MG63 (cell line): ENCODE measurements at places on chromosomes 2 and 18. TPM values are rescaled to one million over a fixed set of nuclear protein-coding genes. Genes with fewer than 3 reads are reported as not detected.

DNA sequence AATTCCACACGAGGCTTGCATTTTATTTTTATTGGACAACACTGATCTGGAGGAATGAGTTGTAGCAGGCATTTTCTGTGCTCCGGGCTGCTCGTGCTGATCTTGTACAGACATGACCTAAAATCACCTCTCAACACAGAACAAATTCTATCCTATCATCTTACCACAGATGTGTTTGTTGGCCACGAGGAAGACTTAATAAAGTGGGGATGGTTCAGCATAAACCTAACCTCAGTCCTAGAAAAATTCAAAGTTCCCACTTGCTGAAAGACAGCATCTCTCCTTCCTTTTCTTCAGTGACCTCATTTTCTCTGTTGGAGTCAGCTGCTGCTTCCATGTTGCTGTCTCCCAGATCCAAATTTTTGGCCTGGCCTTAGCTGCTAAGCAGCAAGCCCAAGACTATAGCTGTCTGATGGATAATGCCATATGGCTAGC, 45.3 kb downstream of the RBKS start:
- DNase-seq = no peak

The ACADL gene
- not detected in 2 replicates for total RNA-seq

DNA sequence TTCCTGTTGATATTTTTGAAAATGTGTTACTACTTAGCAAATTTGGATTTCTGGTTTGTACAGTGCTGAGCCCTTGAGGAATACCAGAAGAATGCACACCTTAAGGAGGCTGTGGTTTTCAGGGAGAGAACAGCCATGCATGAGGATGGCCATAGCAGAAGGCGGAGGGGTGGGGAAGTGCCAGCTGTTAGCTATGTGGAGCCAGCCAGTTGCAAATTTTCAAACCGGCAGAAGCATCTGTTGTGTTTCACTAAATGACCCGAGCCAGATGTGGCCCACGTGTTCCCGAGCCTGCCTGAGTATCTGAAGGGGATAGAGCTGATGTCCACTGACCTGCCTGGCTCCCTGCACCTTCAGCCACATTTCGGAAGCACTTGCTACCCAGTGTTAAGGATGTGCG, 16.4 kb upstream of the RBM44 start:
- DNase-seq = no peak

The DTNA gene
- 0.22 and 0.33 TPM in 2 replicates for total RNA-seq

The SLC4A5 gene
- total RNA-seq = under 0.01 TPM in 1 of 2 replicates, not detected in the other

DNA sequence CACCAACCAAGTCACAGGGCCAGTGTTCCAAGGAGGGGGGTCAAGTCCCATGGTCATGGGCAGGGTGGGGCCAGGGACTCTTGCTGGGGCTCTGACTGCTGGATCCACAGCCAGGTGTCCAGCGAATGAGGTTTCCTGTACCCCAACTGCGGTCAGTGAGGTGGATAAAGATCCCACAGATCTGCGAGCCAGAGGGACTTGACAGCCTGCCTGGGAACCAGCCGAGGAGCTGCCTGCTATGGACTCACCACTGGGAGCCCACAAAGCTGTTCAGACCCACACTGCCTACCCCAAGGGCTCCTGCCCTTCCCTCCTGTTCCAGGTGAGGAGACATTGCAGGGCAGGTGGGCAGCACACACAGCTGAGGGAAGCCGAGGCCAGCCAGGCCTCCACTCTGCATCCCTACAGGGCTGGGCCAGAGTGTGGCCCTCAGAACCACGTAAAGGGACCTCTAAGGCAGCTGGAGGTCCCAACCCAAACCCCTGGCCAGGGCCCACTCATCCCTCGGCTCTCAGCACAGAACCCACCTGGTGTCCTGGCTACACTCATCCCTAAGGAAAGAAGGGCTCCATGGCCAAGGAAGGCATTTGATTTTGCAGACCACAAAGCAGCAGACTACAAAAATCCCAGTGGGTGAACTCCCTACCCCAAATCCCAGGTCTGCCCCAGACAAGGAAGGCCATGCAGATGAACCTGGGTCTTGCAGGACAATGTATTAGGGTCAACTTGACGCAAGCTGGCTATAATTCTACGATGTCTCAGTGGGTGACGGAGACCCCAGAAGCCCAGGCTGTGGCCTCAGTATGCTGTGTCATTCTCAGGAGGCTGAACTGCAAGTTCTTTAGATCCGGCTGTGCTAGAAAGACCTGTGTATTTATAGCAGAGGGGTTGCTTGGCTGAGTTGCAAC, 209.2 kb downstream of the MGAT5 start:
- no peak for DNase-seq

The GRHL1 gene
- 0.46 TPM in 1 of 2 replicates, not detected in the other for total RNA-seq

DNA sequence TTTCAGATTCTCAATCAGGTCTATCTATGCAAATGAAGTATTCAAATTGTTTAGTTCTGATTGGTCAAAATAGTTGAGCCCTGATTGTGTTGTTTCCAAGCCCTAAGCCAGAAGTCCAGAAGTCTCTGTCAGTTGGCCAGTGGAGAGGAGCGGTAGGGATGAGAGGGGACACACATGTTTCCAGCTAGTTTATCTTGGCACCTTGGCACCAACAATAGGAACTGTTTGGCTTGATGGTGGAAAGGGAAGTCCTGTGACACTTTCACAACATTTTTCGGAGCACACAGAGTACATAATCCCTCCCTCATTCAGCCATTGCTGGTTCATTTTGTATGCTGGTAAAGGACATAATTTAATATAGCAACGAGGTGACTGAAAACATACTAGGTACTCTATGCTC, 1661.6 kb downstream of the SUCLG1 start:
- DNase-seq = no peak

GRCh38 chr2:99903981-99904380, 238.4 kb downstream of the AFF3 start:
- no peak for DNase-seq

- DNase-seq = peak; percentile 13
These were observed 84.4 kb downstream of the KCNS3 start for GRCh38 chr2:17962876-17963275.

The ECEL1 gene
- total RNA-seq = not detected in 2 replicates

DNA sequence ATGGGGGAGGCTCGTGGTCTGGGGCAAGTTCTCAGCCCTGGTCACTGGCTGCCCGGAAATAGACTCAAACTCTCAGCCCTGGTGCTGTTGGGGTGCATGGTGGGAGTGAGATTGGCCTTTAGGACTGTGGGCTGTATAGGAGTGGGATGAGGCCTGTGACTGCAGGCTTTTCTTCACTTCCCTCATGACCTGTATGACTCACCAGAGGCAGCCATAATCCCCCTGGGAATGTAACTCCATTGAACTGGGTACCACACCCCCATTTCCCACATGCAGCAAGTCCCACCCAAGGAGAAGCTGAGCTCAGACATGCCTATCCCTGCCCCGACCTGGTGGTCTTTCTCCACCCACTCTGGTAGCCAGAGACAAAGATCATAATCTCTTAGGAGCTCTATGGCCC, 177.7 kb upstream of the OSR1 start:
- no peak for DNase-seq

- no peak for DNase-seq
These were observed 25.4 kb downstream of the PTPRM start for GRCh38 chr18:7592305-7593071.

The EML6 gene
- total RNA-seq = 0.52 TPM in 1 of 2 replicates, not detected in the other

DNA sequence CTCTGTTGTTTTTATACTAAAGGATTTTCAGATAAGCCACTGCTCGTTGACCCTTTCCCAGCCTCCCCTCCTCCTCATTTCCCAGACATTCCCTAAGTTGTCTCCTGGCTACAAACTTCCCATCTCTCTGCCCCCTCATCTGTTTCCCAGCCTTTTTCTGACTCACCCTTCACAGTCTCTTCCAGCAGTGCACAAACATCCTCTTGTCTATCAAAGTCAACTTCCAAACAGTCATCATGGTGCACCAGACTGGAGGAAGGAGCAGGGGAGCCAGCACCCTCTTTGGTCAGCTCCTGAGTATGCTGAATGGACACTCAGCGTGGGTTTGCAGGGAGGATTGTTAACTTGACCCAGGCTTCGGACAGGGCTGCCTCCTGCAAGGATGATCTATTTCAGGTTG, 26.6 kb upstream of the SPRED2 start:
- DNase-seq = peak; percentile 16

The ANKRD62 gene
- not detected in 2 replicates for total RNA-seq

The DUSP19 gene
- 0.69 and 0.86 TPM in 2 replicates for total RNA-seq

GRCh38 chr2:64922482-64923384, 66.5 kb upstream of the SLC1A4 start:
- no peak for DNase-seq

GRCh38 chr18:58337285-58337684, 291.6 kb downstream of the ALPK2 start:
- DNase-seq = no peak

The PAIP2B gene
- 0.03 TPM in 1 of 2 replicates, not detected in the other for total RNA-seq

The MAPK4 gene
- not detected in 2 replicates for total RNA-seq

GRCh38 chr2:238090887-238091286, 9.3 kb upstream of the ESPNL start:
- DNase-seq = no peak

DNA sequence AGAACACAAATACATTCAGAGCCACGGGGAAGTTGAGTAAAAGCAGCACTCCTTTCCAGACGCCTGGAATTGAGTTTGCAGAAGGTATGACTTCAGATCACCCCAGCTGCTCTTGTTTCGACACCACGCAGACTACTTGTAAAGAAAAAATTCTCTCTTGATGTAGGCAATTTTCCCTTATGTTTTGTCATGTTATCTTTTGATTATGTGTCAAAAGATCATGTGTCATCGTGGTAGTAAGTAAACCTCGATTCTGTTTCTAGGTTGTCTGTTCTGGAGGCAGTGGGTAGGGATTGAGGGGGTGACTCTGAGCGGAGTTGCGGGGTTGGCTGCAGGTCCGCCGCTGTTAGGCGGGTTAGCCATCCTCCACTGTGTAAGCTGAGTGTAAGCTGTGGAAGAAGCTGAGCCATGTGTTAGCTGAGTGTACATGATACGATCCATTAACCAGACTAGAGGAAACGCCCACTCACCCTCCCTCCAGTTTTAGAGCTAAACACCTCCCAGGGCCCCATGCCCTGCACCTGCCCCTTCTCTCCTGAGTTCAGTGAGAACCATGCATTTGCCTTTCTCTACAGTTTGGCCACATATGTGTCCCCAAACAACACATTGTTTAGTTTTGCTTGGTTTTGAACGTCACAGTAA, 181.8 kb downstream of the SNTG2 start:
- DNase-seq = no peak

- no peak for DNase-seq
These were observed 240.2 kb upstream of the CCDC68 start for GRCh38 chr18:55199291-55199963.

The CELF4 gene
- not detected in 2 replicates for total RNA-seq

DNA sequence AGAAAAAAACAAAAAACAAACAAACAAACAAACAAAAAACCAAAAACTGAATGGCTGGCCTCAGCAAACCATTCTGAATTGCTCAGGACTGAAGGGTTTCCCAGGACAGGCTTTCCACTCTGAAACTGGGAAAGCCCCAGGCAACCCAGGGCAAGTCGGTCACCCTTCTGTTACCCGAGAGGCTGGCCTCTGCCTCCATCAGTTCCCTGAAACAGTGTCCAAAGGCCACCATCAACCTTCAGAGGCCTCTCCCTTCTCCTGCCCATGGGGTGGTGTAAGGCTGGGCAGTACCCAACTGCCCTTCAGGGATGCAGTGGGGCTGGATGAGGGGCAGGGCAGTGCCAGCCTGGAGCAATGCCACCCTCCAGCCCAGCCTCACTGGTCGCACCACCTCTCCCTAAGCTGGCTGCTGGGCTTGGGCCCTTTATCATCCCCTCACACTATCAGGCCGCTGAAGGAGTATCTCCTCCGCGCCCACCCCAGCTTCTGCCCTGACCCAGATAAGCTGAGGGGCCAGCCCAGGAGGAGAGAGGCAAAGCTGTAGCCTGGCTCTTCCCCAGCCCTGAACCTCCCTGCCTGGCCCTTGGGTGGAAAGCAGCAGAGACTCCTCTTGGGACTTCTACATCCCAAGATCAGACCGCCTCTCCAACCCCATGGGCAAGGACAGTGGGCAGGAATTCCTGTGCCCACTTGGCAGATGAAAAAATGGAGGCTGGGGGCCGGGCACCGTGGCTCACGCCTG, 35.9 kb downstream of the ZFP36L2 start:
- no peak for DNase-seq

The TMEM182 gene
- 2.2 and 5.2 TPM in 2 replicates for total RNA-seq

The LYPD6 gene
- 0.94 and 1.4 TPM in 2 replicates for total RNA-seq

GRCh38 chr2:240595381-240596079, 9.0 kb downstream of the CAPN10 start:
- DNase-seq = no peak

- no peak for DNase-seq
These were observed 36.8 kb downstream of the MYT1L start for GRCh38 chr2:2294183-2294690.

The LINC00305 gene
- total RNA-seq = not detected in 2 replicates

DNA sequence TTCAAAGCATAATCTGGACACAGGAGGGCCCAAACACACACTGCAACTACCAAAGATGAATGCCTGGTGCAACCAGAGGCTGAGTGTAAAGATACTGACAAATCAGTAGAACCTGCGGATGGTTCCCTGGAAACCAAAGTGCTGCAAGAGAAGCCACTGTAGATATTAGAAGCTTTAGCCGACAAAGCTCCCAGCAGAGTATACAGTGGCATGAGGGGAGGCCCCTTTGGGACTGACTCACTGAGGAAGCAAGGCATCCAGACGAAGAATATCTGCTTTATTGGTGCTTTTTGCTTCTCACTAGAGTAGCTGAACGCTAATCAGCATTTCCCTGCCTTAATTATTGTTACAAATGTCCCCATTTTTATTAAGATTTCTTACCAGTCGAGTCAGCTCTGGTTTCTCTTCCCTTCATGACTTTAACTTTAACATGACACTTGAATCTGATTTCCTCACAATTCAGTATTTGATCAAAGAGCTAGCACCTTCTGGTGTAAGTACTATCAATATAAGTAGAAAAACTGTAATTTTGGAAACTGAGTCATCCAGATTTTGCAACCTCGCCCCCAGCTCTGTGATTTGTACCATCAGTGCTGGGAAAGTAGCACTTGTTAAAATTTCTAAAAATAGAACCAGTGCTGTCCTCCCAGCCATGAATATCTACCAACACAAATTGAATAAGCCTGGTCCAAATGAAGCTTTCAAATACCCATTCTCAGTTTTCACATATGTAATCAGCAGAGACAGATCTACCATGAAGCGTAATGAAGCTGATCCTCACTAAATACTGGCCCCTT, 34.2 kb downstream of the FIGN start:
- DNase-seq = no peak

- DNase-seq = no peak
These were observed 132.1 kb downstream of the MBP start for GRCh38 chr18:77000527-77000926.

DNA sequence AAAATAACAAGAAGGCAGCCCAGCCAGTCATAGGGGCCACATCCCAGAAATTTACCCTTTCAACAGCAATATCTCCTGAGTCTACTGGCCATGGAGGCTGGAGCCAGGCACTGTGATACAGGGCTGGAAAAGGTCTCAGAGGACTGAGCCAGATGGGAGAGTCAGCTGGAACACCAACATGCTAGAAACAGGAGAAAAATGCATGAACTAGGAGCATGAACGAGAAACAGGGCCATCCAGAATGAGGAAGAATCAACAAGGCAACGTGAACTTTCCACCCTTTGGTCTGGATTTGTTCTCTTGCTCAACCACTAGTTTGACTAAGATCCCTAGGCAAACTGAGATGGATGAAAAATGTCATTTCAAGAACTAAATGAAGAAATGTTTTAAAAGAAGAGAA, 13.1 kb downstream of the PID1 start:
- no peak for DNase-seq

- DNase-seq = peak; percentile 59
These were observed 18.3 kb upstream of the SLC35F6 start for GRCh38 chr2:26745609-26746327.

- no peak for DNase-seq
These were observed 472.7 kb upstream of the HS6ST1 start for GRCh38 chr2:128791120-128791984.
